ENCODE measurements at places on chromosomes 2 and 18.

DNA sequence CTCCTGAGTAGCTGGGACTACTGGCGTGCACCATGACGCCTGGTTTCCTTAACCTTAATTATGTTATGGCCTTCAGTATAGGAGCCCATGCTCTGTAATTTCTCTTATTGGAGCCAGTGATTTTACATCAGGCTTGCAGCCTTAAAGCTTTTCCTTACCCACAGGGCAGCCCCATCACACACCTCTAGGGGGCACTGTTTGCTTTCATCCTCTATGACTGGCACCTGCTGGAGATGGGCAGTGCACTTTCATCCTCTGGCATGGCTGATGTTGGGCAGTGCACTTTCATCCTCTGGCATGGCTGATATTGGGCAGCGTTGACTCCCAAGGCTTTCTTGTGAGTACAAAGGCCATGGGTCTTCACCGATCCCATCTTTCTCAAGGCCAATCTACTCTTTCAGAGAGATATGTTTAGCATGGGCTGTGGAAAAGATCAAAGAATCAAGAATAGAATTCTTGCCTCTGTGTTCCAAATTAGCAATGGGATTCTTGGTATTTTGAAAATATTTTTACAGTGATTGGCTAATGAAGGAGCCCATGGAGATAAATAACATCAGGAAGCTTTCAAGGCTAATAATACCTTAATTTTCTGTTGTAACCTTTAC lies 80.7 kb upstream of the MEX3C start:
- no peak for DNase-seq

DNA sequence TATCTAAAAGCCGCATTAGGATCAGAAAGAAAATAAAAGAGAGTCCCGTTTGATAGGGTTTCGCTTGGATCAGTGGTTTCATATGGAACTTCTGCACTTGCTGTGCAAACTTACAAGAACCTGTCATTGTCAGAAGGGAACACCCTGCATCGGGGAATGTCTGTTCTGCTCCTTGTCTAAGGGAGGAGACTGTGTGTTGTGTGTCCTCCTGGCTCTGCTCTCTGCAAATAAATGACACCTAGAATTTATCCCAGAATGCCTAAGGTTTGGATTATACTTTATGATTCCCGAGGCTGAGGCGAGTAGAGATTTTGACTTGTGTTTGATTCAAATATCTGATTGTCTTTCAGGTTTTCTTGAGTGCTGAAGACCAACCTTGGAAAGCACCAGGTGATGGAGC lies 785.1 kb downstream of the GALR1 start:
- DNase-seq = no peak

- no peak for DNase-seq
These were observed 10.0 kb downstream of the NGEF start for GRCh38 chr2:233002829-233003657.

DNA sequence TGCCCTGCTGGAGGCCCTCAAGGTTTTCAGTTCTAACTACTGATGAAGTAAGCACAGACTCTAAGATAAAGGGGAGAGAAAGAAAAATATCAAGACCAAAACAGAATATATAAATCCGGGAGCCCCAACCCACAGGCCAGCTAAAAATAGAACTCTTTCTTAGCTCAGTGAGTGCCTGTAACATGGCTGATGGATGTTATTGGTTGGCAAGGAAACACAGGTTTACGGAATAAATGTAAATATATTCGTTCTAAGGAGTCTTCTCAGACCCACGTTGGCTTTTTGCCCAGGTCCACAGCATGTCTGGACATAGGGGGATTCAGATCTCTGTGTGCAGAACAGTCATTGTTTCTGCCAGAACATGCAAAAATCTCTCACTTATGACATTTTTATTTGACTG lies 139.0 kb upstream of the SERPINE2 start:
- peak; percentile 22 for DNase-seq

- no peak for DNase-seq
These were observed 137.7 kb upstream of the PKDCC start for GRCh38 chr2:41910126-41910525.

GRCh38 chr2:225938991-225939390 lies 539.5 kb downstream of the NYAP2 start:
- no peak for DNase-seq

DNA sequence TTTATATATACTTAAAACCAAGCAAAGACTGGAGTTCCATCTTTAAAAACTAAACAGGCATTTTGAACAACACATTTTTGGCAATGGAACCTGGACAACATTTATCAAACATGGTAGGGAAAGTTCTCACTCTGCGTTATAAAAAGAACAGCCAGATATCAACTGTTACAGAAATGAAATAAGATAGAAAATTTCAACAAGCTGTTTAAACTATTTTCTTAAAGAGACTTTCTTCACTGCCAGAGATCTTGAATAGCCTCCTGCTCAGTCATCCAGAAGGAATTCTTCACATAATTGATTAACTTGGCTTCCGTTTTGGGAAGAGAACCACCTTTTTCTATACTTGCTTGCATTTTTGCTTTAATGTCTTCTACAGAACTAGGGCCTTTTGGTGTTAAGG lies 166.0 kb upstream of the PIK3C3 start:
- DNase-seq = no peak

DNA sequence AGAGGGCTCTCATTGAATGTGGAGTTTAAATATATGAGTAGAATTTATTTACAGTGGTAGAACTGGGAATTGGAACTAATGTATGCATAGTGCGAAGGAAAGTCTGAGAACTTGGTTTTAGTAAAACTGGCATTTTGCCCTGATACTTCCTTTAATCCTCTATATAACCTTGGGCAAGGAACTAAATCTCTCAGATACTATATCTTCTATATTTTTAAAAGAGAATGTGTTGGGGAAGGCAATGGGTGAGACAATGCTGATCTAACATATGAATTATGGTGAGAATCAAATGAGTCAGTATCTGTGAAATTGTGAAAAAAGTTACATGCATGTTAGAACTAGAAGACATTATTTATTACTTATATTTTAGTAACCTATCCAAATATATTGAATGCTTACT lies 2109.4 kb upstream of the PIK3C3 start:
- no peak for DNase-seq

DNA sequence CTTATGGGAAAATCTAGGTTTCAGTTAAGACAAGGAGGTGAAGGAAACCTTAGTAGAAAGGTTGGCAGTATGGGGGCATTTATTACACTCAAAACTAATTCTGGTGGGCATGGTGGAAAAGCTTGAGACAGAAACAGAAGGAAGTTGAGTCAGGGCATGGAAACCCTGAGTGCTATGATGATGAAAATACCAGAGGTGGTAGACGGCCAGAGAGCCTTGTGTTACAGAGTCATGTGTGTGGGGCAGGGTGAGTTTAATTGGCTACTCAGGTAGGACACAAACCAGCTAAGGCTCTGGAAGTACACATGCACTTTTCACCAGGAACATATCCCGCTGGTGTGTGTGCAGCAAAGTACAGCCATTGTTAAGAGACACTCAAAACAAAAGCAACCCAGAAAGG lies 20.7 kb upstream of the FAM136A start:
- DNase-seq = no peak

DNA sequence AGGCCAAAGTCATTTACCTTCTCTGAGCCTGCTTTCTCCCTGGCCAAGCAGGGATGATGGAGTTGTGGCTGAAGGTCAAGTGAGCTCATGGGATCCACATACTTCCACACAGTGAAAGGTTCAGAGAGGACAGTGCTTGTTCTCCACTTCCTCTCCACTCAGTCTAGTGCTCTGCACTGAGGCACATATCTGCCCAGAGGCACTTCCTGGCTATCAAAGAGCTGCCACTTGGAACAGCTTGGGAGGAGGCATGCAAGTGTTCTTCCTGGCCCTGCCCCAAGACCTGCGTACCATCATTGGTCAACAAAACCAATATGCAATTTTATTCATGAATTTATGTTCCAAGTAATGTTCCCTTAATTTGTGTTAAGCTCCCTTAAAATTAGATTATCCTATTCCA lies 71.9 kb downstream of the RNF152 start:
- no peak for DNase-seq

DNA sequence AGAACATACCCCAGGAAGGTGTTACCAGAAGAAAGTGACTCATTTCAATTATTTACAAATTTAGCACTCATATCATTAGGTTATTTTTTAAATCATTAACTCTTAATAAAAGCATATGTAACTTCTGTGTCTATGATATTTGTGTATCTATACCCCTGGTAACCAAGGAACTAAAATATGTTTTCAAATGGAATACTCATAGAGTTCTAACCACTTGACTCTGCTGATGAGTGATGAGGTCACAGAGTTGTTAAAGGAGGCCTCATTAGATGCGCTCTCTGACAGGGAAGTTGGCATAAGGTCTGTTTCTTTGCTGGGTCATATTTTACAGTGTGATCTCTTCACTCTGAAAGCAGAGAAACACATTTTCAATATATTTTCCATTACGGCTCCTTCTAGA lies 73.4 kb downstream of the CCDC150 start:
- no peak for DNase-seq

DNA sequence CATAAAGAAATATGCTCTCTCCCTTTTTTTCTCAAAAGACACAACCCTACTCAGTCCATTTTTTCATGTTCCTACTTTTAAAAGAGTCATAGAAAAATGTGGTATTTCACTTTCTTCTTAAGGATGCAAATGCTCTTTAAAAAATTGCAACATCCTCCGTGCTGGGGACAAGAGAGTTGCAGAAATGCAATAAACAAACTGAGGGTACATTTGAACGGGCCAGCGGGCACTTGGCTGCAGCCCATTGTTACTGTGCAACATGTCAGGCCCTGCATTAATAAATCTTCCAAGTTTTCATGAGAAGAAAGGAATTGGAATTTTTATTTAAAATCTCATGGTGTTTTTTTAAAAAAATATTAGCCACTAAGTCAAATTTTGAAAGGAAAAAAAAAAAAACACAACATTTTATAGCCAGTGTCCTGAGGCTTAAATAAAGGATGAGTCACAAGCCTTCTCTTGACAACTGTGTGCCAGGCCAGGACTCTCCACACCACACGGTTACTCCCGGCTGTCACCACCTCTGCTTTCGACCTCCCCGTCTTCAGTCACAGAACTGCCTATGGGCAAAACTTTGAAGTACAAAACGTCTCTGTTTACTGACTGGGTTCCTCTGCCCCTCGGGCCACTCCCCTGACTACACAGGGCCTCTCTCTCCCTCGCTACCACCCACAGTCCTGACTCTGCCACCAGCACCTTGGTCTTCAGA lies 57.5 kb upstream of the MFF start:
- no peak for DNase-seq

DNA sequence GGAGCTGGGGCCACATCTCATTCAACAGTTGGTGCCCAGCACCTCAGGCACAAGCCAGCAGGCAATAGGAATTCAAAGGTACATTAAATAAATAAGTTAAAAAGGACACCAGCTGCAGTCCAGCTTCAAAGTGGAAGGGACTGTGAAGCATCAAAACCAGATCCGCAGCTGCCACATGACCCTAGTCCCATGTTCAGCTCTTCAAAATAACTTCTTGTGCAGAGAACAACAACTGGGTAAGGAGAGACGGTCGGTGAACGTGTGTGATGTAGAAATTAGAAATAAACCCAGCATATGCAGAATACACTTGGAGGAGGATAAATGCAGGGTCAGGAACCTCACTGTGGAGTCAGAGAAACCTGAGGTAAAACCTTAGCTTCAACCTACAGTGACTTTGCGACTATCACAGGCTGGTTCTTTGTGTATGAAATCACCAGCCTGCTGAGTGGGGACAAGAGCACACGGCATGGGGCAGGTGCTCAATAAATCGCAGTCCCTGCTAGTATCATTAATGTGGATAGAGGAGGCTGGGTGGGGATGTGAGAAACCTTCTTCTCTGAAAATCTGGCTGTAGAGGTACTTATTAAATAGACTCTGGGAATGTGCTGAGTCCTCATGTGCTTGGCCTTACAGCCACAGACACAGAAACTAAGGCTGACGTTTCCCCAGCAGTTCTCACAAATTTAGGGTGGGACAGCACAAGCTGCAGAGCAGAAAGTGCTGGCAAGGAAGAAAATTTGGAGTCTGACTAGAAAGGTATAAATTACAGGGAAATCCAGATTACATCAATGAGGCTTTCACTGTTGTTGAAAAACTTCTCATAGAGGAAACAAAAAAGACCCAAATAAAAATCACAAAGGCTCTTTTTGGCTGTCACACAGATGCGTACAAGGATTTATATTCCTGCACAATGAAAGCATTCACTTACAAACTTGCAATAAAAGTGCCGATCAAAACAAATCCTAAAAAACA lies 20.7 kb downstream of the FBXO15 start:
- no peak for DNase-seq

GRCh38 chr18:22932885-22933205 lies 283 bp upstream of the RBBP8 start:
- no peak for DNase-seq
